ENCODE measurements at places on chromosomes 4 and X. TPM values are rescaled to one million over a fixed set of nuclear protein-coding genes. Genes with fewer than 3 reads are reported as not detected.

Gene SEL1L3
- 62.7 TPM for total RNA-seq

Gene CTAG1A
- total RNA-seq, result not detected

Gene ZNF141
- total RNA-seq, result 32.5 TPM

Gene EGFL6
- total RNA-seq, result 0.29 TPM

Gene PHOX2B
- total RNA-seq, result not detected

Gene ANK2
- 11.1 TPM for total RNA-seq

Gene UGT2B7
- total RNA-seq, result 1.2 TPM

Gene SMIM10
- total RNA-seq, result 2.2 TPM

Gene LRIT3
- total RNA-seq, result 0.17 TPM

Gene FHIP1A
- total RNA-seq, result 26.9 TPM

Gene SPANXA2
- total RNA-seq, result not detected

Gene KCTD8
- total RNA-seq, result 1.3 TPM

Gene YY2
- total RNA-seq, result 2.2 TPM

Gene NLRP2B
- total RNA-seq, result not detected

Gene USP17L24
- total RNA-seq, result not detected

Gene RBMX2
- 29.7 TPM for total RNA-seq
